Hepatocyte (in vitro differentiated cells): ENCODE measurements at places on chromosomes 6 and 20.
A peak's percentile ranks its signal among the peaks of the same experiment; 100 is the strongest.

DNA sequence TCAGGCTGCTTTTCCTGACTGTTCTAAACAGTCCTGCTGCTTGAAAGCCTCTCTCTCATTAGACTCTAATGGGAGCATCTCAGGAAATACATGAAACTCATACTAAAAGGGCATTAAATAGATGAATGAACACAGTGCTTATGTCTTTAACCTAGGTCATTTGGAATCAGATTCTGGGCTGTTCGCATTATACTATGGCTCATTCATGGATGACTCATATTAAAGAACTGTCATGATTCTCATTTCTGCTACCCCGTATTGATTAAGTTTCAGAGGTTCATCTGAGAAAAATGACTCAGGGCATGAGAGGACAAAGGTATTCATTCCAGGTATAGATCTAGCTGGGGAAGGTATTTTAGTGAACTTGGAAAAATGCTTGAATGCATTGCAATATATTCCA is 335.5 kb downstream of the GJA1 start:
- DNase-seq, result no peak

- DNase-seq, result peak; percentile 89
Measured at GRCh38 chr20:62367136-62367632, at the start of gene LAMA5. Gene LAMA5 (minus strand): TSS chr20:62367312. CDS start chr20:62367245, 67 bp downstream.

DNA sequence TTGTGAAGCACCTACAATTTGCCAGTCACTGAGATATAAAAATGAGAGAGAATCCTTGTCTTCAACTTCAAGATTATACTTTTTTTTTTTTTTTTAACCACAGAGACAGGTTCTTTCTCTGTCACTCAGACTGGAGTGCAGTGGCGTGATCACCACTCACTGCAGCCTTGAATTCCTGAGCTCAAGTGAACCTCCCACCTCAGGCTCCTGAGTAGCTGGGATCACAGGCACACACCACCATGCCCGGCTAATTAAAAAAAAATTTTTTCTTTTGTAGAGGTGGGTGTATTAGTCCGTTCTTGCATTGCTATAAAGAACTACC is 51.6 kb upstream of the PMEPA1 start:
- DNase-seq, result no peak

- no peak for DNase-seq
Measured at GRCh38 chr20:57262301-57262700, 4.1 kb downstream of the BMP7 start.

- no peak for DNase-seq
Measured at GRCh38 chr6:130529569-130530149, 163.8 kb downstream of the TMEM200A start.

- DNase-seq, result no peak
Measured at GRCh38 chr6:145588981-145589380, 146.3 kb downstream of the EPM2A start.

DNA sequence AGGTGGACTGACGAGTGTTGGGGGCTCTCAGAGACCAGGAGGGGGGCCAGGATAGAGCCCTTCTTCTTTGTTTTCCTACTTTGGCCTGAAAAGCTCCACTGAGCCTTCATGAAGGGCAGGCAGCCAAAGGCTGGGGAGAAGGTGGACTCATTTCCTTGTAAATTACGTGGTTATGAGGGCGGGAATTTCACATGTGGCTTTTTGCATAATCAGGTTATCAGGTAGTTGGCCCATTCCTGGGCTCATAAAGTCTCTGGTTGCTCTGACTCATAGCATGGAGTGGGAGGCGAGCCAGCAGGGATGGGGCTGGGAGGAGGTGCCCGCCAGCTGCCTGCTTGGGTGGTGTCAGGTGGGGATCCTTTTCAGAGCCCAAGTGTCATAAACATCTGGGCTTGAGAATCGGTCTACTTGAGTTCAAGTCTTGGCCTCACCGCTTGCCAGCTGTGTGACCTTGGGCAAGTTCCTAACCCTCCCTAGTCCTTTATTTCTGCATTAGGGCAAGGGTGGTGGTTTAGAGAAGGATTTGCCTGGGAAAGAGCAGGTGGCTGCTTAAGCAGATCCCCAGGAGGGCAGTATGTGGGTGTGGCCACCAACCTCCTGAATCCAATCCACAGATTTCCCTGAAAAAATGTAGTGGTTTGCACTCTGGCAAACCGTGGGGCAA is 26.5 kb upstream of the RNF24 start:
- DNase-seq, result peak; percentile 92

DNA sequence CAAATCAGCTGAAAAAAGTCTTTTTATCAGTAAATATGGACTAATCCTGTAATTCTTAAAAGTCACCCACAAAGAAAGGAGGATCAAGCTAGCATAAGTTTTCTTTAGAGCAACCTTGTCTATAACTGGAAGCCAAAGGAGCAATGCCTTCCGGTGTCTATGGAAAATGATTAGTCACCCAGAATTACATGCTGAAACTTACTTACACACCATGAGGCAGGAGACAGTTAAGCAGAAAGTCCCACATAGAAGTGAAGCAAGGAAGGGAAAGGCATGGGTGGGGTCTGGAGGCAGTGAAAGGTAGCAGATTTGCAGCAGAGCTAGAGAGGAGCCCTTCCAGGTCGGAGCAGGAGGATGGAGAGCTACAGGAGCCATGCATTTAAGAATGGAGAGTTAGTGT is 153.7 kb upstream of the RIPOR2 start:
- DNase-seq, result no peak

GRCh38 chr6:36781669-36782068 is 57.6 kb downstream of the CPNE5 start:
- no peak for DNase-seq

DNA sequence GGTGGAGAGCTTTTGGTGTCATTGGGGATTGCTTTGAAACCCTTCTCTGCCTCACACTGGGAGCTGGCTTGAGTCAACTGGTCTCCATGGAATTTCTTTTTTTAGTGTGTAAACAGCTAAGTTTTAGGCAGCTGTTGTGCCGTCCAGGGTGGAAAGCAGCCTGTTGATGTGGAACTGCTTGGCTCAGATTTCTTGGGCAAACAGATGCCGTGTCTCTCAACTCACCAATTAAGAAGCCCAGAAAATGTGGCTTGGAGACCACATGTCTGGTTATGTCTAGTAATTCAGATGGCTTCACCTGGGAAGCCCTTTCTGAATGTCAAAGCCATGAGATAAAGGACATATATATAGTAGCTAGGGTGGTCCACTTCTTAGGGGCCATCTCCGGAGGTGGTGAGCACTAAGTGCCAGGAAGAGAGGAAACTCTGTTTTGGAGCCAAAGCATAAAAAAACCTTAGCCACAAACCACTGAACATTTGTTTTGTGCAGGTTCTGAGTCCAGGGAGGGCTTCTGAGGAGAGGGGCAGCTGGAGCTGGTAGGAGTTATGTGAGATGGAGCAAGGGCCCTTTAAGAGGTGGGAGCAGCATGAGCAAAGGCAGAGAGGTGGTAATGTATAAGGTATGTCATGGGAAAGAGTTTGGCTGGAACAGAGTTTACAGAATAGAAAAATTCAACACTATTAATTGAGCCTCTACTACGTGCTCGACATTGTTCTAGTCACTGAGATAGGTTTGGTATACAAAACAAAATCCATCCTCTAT is 31.2 kb downstream of the SRSF3 start:
- DNase-seq, result no peak

DNA sequence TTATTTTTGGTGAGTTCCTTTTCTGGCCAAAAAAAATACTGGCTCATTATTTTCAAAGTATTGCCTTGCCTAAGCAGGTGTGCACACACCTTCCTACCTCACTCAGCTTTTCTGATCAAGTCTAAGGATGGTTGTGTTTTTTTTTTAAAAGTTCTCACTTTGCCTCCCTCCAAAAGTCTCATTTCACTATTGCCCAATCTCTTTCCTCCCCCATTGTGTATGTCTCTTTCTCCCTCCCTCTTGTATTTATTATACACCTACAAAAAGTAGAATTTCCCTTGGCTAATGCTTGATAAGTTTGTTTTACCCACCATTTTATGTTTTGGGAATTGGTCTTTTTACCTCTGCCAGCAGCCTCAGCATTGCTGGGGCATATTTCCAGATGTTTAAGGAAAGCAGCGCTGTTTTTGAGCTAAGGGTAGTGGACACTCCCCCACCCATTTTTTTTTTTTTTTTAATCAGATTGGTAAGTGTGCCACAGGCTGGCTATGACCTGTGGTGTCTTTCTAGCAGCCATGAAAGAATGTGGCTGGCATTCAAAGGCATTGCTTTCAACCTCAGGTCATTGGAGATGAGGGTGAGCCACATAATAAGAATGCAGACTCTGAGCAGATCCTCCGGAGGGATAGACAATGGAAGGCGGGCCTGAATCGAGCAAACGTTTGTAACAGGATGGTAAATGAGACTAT is 668.6 kb downstream of the UTRN start:
- no peak for DNase-seq

DNA sequence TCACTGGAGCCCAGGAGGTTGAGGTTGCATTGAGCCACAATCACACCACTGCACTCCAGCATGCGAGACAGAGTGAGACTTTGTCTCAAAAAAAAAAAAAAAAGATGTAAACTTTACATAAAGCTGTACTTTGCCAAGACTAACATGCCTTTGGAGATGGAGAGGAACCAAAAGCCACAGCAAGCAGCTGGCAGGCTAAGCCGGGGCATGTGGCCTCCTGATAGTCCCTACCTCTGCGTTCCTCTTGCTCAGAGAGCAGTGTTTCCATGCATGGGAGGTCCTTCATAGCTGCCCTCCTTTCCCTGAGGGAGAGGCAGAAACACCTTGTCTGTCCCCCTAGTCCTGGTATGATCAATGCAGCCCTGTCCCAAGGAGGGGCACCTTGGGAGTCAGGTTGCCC is 35.2 kb downstream of the SPATA2 start:
- DNase-seq, result no peak

- peak; percentile 13 for DNase-seq
Measured at GRCh38 chr6:126905917-126906316, 212.6 kb upstream of the RSPO3 start.

DNA sequence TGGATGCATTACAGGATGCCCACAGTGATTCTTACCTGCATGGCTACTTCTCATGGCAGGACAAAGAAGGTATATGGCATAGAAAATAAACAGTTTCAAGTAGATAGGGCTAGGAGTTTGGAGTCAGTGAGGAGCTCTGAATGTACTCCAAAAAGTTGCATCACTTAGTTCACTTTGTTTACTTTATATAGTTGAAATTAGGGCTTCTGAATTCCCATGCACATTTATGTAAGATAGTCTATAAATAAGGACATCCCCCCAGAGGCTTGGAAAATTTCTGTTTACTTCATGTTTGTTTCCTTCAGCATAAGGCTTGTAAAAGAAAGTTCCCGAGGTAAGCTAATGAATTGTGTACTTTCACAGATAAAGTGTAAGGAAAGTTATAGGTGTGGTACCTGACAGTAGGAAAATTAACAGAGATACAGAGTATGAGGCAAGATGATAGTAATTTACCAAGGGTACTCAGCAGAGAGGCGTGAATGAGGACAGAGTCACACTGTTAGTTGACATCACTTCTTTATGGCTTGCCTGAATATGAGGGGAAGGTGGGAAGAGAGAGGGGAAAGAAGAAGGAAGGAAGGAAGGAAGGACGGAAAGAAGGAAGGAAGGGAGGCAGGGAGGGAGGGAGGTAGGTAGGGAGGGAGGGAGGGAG is 51.1 kb downstream of the ADTRP start:
- no peak for DNase-seq

DNA sequence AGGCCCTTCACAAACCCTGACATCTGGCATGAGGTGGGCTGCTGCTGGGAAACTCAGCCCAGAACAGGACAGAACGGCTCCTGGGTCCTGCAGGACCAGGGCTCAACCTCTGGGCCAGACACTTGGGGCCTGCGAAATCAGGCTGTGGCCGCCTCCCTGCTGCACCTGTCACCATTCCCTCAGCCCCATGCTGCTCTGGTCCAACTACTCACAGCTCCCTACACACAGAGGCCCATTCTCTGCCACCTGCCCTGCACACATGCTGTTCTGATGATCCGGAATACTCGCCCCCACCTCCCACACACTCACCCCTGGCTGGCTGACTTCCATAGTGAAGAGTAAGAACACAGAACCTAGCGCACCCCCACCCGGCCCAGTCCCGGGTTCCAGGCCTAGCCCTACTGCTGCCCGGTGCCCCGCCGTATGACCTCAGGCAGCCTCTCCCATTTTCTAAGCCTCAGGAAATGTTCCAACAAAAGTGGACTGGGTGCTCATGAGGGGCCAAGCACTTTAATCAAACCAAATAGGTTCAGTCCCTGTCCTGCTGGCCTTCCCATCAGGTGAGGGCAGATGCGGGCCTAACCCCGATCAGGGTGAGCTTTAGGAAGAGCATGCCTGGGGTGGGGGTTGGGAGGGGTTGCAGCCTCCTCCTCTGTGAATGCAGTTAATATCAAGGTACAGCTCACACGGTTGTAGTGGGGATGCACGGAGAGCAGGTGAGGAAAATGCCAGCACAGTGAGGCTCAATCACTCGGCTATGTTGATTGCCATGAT is 3.9 kb downstream of the PEDS1 start:
- DNase-seq, result no peak

GRCh38 chr6:26411751-26412150 is 9.7 kb downstream of the BTN3A1 start:
- DNase-seq, result no peak

- no peak for DNase-seq
Measured at GRCh38 chr6:42777126-42777822, 4.6 kb upstream of the BICRAL start.

DNA sequence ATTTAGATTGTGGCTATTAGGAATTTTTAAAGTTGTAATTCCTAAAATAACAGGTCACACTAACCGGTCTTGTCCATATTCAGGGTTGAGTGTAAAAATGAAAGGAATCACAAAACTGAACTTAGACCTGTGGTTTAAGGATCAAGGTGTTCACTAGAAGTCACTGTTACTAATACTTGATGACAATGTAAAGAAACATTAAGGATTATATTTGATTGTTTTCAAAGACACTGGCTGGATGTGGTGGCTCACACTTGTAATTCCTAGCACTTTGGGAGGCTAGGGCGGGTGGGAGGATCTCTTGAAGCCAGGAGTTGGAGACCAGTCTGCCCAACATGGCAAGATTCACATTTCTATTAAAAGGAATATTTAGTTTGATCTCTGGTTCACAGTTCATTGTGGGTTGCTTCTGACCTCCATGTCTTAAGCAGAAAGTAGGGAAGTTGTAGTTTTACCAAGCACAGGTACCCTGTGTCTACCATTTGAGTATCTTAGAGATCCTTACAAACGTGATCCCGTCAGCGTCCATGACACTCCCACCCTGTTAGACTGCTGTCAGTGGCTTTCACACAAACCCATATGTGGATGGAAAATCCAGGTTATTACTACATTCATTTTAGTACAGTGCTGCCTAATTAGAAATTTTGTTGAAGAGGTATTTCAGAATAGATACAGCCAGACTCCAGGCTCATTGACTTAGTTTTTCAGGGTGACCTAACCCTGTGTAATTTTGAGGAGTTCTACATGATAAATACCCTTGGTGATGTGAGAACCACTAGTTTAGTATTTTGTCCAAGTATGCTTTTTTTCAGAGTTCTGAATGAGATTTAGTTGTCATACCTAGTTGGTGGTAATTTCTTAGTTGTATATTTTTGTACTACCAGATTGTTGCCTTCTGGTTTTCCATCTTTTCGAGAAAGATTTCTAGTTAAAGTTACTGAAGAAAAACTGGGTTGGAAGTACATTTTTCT is 10.2 kb downstream of the SRSF3 start:
- no peak for DNase-seq
